ENCODE measurements at places on chromosomes 7 and 10.

DNA sequence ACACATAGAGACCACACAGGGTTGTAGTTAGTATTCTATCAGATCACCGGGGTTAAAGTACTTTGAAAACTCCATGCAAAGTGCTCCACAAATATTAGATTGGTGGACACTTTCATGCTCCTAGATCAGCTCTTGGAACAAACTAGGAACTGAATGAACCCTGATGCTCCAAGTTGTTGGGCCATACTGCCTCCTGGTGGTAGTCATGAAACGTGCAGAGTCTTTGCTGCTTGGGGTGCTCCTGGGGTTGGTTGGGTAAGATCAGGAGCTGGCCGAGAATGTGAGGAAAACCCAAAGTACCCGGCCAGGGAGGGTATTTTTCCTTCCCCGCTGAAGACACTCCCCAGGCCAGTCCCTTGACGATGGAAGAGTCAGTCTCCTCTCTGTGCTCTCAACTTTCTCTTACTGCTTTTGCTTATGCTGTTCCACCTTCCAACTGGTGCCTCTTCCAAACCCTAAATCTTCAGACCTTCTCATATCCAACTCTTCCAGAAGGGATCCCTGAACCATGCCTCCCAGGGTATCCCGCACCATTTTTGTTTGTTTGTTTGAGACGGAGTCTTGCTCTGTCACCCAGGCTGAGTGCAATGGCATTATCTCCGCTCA is 918 bp upstream of the RPEL1 start:
- DNase-seq = no peak

DNA sequence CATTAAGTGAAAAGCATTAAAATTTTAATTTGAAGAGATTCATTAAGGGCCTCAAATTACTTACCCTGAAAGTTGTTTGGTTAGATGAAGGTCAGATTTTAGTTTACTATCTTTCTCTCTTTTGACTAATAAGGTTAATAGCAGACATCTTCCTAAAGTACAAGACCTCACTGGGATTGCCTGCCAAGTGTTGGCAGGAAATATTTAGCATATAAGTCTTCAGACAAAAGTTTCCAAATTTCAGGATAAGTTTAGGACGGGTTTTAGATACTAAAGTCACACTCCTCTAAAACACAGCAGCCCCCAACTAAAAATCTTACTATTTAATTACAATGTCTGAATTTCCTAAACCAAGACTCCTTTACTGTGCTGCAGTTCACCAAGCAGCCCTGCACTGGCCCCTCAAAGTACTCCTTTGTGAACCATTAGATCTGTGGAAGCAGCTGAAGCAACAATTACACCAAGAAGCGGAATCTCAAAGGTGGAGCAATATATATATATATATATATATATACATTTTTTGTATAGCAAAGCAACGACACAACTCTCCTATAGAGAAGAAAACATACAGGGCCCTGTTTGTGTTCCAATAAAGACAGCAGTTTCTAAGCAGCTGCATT is 91.2 kb upstream of the KCNIP2 start:
- DNase-seq = no peak

DNA sequence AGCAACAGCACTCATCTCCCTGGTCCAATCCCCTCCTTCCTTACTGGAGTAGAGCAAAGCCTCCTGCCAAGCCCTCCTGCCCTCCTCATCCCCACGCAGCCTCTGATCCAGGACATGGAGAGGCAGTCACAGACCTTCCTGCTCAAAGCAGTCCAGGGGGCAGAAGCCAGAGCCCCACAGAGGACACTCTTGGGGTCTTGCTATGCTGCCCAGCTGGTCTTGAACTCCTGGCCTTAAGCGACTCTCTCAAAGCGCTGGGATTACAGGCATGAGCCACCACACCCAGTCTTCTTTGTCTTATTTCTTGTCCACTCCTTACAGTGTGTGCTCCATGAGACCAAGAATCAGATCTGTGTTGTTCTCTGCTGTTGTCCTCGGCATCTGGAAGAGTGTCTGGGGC is 26.6 kb upstream of the MNX1 start:
- DNase-seq = no peak

DNA sequence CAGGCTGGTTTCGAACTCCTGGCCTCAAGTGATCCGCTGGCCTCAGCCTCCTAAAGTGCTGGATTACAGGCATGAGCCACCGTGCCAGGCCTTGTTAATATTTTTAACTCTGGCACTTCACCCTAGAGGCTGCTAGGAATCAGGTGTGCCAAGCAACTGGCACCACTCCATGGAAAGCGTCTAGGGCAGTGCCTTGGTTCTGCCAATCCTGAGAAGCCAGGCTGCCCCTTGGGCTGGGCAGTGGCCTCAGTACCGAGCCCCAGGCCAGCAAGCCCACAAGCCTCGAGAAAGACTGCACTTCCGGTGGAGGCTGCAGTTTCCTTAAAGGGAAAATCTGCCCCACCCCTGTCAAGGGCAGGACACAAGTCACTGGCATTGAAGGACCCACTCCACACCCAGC is 11.3 kb downstream of the ALKBH4 start:
- DNase-seq = no peak

- no peak for DNase-seq
Observed at GRCh38 chr7:2608921-2609411, 22.8 kb upstream of the TTYH3 start.

- DNase-seq = no peak
Observed at GRCh38 chr10:71774916-71775702, 1.8 kb upstream of the VSIR start.

GRCh38 chr7:148212731-148213130 is 377.8 kb upstream of the C7orf33 start:
- no peak for DNase-seq

DNA sequence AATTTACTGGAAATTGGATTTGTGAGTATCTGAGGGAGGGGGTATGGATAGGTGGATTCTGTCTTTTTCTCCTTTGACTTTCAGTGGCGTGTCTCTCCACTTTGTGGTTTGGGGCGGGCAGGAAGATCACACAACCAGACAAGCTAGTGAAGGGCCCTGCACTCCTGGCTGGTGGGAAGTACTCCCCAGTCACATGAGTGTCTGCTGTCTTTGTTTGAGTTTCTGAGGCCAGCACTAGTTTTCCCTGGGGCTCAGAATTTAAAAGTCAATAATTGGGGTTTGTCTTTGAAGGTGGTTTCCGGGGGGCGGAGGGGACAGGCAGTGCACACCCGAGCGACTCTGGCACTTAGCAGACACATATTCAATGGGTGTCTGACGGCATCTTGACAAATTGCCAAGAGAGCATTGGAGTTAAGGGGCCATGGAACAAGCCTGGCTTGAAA is 120.1 kb downstream of the WDFY4 start:
- DNase-seq = no peak

All from cortex of kidney (tissue), 1 donor.